Sciatic nerve (tissue), 2 donors: ENCODE measurements at places on chromosomes 12 and 14.

- DNase-seq: no peak
These were observed 872 bp downstream of the FAM177A1 start for GRCh38 chr14:35046751-35047536.

DNA sequence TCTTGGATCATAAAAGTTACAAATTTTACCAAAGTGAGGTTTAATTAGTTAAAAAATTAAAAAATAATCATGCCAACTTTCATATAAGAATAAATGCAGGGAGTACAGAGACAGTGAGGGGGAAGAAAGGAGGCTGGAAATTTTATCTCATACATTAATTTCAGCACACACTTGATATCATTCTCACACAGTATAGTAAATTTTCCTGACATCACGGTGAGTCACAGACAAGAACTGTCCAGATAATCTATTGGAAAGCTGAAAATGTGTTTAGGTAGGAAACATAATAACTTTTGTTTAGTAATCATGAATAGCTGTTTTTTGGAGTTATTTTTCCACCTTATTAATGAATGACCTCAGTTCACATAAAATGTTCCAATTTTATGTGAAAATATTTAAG lies 1204.8 kb downstream of the GALC start:
- DNase-seq: no peak

DNA sequence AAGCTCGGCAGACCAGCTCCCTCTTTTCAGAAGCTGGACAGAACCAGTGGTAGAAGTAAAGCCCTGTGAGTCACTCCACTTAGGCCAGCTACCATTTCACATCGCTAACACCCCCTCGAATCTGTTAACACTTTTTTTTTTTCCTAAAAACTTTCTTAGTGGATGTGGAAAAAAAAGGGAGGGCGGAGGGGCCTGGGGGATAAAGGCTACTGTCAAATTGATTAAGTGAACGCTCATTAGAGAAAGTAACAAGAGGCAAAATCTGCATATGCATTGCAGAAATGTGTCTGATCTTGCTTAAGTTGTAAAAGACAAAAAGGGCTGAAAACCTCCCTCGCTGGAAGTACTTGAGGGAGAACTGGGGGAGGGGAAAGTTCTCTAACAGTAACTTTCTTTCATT lies 86.6 kb upstream of the OTX2 start:
- no peak for DNase-seq

DNA sequence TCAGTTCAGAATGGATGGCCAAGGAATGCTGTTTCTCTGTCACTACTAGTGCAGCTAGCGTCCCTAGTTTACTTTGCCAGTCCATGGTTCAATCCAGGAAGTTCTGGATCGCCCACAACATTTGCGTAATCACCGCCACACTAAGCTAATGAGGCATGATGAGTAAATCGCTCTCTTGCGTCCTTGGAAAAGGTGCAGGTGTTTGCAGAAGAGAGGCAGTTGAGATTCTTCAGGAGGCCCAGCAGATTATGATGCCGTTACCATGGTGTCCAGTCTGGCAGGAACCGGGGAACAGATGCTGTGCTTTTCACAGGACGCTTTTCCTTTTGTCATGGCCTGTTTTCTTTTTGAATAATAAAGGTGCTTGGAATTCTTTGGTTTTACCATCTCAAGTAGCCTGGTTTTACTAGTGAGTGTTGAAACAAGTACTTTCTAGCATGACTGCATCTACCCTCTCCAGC lies 9.0 kb downstream of the TPH2 start:
- DNase-seq: no peak

- DNase-seq: peak; percentile 75
These were observed 91.0 kb downstream of the LRRC74A start for GRCh38 chr14:76917158-76917596.
